ENCODE measurements at places on chromosomes 11 and 22.

DNA sequence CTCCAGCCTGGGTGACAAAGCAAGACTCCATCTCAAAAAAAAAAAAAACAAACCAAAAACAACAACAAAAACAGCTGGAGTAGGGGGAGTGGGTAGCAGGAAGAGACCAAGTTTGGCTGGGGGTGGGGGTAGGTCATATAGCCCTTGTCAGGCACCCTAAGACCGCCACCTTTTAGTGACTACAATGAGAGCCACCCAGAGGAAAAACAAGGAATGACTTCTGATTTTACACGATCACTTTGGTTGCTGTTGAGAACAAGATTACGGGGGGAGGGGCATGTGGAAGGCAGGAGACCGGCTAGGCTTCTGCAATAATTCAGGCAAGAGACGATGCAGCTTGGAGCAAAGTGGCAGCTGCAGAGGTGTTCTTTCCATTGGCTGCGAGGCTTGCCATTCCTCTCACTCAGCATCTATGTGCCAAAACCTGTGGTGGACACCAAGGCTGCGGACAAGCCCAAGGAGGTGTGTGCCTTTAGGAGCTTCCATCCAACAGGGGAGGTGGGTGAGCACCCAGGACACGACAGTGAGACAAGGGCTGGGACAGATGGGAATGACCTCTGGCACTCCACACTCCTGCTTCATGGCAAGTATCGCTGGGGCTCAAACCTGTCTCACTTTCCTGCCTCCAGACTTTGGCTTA, 1.7 kb downstream of the RPS19BP1 start:
- no peak for DNase-seq

- DNase-seq, result no peak
These were observed 62.0 kb upstream of the FIBIN start for GRCh38 chr11:26931881-26932280.

DNA sequence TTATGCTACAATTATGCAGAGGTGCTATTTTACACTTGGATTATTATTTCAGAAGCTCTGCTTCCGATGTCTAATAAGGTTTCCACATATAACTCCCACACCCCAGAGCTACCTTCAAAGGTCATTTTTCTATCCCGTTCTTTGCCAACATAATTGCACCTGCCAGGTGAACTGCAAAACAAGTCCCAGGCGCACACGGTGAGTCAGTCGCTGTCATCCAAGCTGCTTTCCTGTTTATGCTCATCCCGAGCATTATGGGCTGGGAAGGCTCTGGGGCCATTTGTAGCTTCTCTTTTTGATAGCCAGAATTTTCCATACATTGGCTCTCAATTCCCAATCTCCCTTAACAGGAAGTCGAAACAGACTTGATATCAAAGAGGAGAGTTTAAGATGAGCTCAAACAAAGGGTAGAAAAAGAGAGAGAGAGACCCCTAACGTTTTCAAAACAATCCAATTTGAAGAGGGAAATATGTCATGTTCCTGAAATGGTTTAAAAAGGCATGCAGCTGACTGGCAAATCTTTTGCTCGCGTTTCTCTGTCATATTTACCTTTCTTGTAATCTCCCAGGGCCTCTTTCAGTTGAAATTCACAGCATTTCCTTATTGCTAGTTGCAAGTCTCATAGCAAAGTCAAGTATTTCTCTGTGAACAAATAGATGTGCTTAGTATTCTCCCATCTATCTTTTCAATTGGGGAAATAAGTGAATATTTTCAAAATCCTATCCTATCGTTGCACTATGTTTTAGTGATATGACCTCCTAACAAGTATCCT, 815.9 kb downstream of the KCNA4 start:
- no peak for DNase-seq

DNA sequence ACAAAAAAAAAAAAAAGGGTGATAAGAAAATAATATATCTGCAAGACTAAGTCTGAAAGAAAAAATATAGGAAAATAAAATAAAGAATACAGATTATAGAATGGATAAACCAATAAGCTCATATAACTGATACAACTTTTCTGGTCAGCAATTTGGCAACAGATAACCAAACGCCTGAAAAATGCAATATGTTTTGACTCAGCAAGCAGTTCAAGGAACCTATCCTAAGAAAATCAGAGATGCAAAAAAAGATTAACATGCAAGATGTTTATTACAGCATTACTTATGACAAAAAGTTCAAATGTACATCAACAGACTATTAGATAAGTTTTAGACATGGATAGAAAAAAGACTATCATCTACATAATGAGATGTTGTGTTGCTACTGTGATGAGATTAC, 27.1 kb upstream of the GAB2 start:
- DNase-seq, result no peak

All from heart right ventricle (tissue), 16 donors.